ENCODE measurements at places on chromosomes 3 and 15.

GRCh38 chr3:57820479-57820878 is 64.4 kb downstream of the SLMAP start:
- no peak for DNase-seq

DNA sequence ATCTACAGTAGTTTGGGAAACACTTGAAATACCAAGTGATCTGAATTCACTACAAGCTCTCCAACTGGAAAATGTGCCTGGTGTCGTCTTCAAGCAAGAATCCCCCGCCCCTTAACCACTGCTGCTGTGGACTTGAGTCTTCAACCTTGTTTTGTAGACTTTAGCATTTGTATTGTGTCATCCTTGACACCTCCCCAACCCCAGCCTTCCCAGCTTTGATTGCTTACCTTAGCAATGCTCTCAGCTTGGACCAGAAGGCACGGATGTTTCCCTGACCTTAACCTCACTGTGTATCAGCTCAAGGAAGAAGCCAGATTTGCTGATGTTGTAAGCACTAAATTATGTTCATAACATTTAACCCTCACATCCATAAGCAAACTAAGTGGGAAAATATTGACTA is 146.4 kb downstream of the IGF1R start:
- no peak for DNase-seq

GRCh38 chr15:79170256-79170664 is 79.7 kb upstream of the RASGRF1 start:
- no peak for DNase-seq

- no peak for DNase-seq
These were observed 183.9 kb downstream of the SHQ1 start for GRCh38 chr3:72664184-72664975.

GRCh38 chr15:45646220-45646619 is 11.4 kb downstream of the SQOR start:
- DNase-seq, result no peak

- DNase-seq, result no peak
These were observed 2.8 kb upstream of the PRICKLE2 start for GRCh38 chr3:64228110-64228509.

DNA sequence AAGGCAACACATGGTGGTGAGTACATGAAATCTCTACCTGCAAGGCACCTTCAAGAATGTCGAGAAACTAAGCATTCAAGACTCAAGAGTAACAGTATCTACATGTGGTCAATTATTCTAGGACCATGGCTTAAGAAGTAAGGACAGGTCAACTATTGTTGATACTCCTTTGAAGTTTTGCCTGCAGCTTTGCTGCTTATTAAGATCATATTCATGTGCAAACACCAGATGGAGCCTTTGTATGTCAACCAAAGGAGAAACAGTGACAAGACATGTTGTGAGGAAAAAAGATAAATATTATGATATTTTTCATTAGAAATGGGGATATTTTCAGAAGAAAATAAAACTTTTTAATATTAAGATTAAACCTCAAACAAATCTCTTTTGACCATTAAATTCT is 52.3 kb upstream of the FGF7 start:
- DNase-seq, result no peak
